NCI-H2029 treated with DMSO at 0.1 percent for 48 hours (cell line): ENCODE measurements at places on chromosomes 11 and 22.

GRCh38 chr11:101909087-101909486, 5.7 kb upstream of the CEP126 start:
- no peak for DNase-seq

GRCh38 chr11:47508240-47508957, 44.5 kb downstream of the CELF1 start:
- DNase-seq: no peak

- peak; percentile 12 for DNase-seq
Observed at GRCh38 chr11:122101625-122102291, 14.3 kb downstream of the BLID start.

- DNase-seq: no peak
Observed at GRCh38 chr11:36688132-36688531, 90.1 kb upstream of the RAG2 start.

GRCh38 chr11:132576706-132577105, 955.6 kb downstream of the OPCML start:
- no peak for DNase-seq

DNA sequence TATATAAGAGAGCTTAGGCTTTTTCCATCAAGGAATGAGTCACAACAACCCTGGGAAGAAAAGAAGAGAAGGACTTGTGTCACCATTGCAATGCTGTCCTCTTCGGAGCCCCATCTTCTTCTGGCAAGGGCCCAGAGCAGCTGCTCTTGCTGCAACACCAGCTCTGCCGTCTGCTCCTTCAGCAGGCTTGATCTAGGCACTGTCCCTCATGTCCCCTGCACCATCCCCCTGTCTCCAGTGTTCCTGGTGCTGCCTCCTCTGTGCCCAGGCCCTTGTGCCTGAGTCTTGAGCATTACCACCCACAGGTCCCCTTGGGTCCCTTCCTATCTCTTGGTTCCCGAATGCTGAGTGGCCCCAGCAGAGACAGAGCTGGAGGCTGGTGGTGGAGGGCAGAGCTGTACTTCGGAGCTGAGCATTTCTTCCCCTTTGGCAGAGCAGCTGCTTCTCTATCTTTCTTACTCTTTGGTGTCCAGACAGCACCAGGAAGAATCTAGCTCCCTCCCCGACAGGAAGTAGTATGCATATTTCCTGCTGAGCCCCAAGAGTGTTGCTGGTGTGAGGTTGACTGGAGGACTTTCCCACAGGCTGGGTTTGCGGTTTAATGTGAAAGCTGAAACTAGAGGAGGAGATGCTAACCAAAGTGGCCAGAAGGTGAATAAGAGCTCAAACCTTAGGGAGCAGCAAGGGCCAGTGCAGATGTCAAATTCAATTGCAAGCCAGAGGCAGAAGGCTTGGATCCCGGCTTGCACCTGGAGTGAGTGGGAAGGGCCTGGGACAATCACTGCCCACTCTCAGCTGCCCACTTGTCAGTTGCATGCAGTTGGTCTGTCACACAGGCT, 27.8 kb downstream of the WEE1 start:
- DNase-seq: no peak
